ENCODE measurements at places on chromosomes 11 and 22. TPM values are rescaled to one million over a fixed set of nuclear protein-coding genes. Genes with fewer than 3 reads are reported as not detected.

GRCh38 chr22:24216541-24217209 lies 28.2 kb downstream of the GGT5 start:
- H3K4me3 ChIP-seq: no peak overlapping the region
- peaks cover 6% of the 10 kb centered on the region for H3K4me1 ChIP-seq
- no peak overlapping the region for H3K27ac ChIP-seq

The TMEM151A gene
- not detected for total RNA-seq

The OR51B4 gene
- 0.49 TPM for total RNA-seq

DNA sequence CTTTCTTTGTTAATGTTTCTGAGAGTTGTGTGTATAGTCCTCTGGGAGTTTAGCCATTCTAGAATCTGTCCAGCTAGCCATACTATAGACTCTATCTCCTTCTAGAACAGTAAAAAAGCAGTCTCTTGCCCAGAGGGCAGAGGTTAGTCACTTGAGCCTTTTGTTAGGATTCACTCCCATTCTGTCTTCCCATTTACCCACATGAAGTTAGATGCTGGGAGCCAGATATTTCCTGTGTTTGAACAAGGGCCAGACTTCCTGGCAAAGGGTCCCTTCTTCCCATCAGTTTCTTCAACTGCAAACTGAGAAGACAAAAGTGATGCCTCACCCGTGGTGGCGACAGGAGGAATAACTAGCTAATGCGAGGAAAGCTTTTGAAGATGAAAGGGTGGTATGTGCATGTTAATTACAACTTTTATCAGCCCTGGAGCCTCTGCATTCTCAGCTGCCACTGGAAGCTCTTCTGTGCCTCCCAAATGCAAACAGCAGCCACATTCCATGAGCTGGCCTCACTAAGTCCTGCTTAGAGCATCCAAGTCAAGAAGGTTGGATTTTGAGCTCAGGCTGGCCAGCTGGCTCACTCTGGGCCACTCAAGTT lies 12.8 kb downstream of the CD44 start:
- H3K4me3 ChIP-seq: no peak overlapping the region
- peaks cover 26% of the 10 kb centered on the region for H3K36me3 ChIP-seq
- peak overlapping the region; percentile 9 for H3K27ac ChIP-seq

- H3K4me3 ChIP-seq: no peak overlapping the region
- DNase-seq: no peak
- no peaks in the 10 kb centered on the region for H3K36me3 ChIP-seq
- no peak overlapping the region for H3K27ac ChIP-seq
These were observed 26.3 kb upstream of the RASD2 start for GRCh38 chr22:35514366-35514765.

GRCh38 chr11:125344846-125345420 lies 151.1 kb downstream of the FEZ1 start:
- no peak for DNase-seq
- H3K27ac ChIP-seq: no peak overlapping the region
- H3K27me3 ChIP-seq: peaks cover 4% of the 10 kb centered on the region
- H3K36me3 ChIP-seq: peaks cover 4% of the 10 kb centered on the region
- peak overlapping the region; percentile 1 for H3K4me3 ChIP-seq
- peaks cover 52% of the 10 kb centered on the region for H3K4me1 ChIP-seq

Measured in endothelial cell (in vitro differentiated cells).